ENCODE measurements at places on chromosomes 7 and 10.

DNA sequence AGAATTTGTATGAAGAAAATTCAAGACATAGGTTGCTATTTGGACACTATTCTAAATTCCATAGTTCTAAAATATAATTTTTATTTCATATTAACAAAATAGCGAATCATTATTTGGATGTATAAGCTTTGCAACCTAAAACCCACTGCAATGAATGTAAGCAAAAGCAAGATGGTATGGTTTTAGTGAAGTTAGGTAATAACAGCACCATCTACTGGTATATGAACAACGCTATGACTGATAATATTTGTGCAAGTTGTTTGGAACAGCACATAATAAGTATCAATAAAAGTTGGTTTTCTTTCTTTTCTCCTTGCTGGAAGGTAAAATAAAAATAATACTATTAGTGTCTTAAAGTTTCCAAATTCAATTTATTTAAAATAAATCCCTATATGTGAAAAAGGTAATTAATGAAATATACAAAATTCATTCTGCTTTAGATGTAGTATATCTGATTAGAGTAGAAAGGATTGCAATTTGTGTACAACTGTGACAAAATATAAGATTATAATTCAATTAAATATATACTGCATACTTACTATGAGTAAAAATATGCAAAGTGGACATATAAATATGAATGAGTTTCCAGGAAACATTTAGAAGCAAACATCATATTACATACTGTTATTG, 79.0 kb upstream of the LSM8 start:
- no peak for DNase-seq

DNA sequence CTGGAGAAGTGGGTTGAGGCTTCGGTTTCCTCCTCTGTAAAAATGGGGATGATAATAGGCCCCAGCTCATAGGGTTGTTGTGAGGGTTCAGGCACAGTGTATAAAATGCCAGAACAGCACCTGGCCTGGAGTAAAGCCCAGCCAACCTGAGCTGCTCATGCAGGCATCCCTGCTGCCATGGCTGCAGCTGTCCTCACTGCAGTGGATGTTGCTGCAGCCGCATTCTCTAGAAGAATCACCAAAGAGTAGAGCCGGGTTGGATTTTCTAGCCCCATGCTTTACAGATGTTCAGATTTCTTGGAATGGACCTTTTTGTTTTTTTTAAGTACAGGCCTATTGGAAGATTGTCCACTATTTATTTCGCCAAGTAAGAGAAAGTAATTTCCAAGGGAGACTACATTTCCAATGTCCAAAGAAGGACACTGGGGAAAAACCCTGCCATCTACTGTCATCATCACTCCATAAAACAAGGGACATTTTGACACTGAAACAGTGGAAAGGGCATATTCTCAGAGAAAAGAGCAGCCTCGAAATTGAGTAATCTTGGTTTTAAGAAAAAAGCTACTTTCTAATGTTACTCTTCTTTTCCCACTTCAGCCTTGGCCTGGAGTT, 147.5 kb upstream of the TCF7L2 start:
- DNase-seq: no peak

GRCh38 chr10:42975558-42976340, 101.1 kb upstream of the RET start:
- DNase-seq: no peak

- no peak for DNase-seq
These were observed 14.2 kb downstream of the CPN1 start for GRCh38 chr10:100067466-100067865.

DNA sequence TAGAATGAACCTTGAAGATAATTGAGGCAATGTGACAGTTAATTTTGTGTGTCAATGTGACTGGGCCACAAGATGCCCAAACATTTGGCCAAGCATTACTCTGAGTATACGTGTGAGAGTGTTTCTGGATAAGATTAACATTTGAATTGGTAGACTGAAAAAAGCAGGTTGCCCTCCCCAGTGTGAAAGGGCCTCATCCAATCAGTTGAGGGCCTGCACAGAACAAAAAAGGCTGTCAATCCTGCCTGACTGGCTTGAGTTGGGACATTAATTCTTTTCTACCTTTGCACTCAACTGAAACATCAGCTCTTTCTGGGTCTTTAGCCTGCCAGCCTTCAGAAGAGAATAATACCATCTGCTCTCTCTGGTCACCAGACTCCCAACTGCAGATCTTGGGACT, 56.6 kb upstream of the PDE1C start:
- DNase-seq: no peak

- DNase-seq: no peak
These were observed 5.0 kb upstream of the WBP1L start for GRCh38 chr10:102738692-102739121.

GRCh38 chr7:44769776-44770294, 21.2 kb downstream of the ZMIZ2 start:
- no peak for DNase-seq

DNA sequence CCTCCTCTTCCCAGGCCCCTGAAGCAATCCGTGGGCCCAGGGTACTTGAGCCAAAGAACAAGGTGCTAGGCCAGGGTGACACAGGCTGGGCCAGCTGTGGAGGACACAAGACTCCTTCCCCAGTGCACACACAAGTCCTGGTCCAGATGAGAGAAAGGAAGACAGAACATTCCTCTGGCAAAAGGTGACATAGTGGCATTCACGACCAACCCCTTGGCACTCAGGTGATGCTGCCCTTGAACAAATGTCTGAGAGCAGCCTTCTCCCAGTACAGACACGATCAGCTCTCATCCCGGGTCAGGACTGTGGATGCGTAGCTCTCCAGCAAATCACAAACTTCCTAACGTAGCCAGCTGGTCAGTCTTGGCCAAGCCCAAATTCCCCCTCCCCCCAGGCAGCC, 118.5 kb downstream of the OAT start:
- no peak for DNase-seq

- no peak for DNase-seq
These were observed 129.8 kb downstream of the BAMBI start for GRCh38 chr10:28806951-28807759.

DNA sequence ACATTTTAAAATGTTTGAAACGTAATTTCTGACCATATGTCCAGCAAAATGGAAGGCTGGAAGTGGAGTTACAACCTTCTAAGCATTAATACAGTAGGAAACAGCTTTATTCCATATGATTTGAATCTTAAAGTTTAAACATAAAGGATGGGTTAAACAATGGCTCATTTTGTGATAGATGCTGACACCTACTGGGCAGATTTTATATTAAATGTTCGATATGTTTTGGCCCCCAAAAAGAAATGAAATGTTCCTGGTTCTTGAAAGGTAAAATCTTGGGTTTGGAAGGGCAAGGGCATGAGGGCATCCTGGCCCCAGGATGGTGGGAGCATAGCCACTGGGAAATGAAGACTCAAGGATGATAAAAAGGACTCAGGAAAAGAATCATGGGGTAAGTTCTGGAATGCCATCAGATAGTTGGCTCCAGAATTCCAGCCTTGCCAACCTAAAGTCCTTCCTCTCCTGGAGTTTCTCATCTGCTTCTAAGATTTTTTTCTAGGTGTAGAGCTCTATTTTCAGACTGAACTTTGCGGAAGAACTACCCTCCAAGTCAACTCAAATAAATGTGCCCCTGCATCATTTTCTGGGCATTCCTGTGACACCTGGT, 34.6 kb upstream of the SLC35G1 start:
- no peak for DNase-seq

- no peak for DNase-seq
These were observed 91.8 kb downstream of the CHST15 start for GRCh38 chr10:124001391-124002148.

GRCh38 chr10:59648711-59649201, 60.9 kb downstream of the SLC16A9 start:
- no peak for DNase-seq

DNA sequence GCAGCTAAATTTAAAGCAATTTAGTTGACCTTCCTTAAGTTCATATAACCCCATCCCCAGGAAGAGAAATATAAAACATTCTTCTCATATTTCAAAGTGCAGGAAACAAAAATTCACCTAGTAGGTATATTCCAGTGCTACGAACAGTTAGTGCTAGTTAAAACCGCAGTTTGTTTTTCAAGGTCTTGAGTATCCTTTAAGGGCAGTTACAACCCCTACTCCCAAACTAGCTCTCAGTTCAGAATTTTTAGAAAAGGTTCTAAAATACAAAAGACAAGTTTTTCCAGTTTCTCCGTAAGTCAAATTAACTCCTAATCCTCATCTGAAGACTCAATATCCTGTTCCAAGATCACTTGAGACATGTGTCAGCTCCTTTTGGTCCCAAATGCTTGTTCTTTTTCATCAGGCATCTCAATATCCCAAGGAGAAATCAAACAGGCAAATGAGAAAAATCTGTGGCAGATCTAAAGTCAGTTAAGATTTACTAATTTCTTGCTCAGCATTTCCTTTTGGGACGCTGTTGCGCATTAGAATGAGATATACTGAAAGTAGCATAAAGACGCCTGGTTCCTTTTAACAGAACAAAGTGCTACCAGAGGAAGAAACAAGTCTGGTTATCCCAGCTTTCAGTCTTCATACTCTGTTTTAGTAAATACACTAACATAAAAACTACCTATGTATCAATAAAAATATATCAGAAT, 51.8 kb downstream of the ARHGAP12 start:
- DNase-seq: no peak

Measured in NCI-H187 (cell line).